ENCODE measurements at places on chromosomes 6 and 20.

- no peak for DNase-seq
These were observed 25.3 kb upstream of the KIF3B start for GRCh38 chr20:32252189-32252588.

DNA sequence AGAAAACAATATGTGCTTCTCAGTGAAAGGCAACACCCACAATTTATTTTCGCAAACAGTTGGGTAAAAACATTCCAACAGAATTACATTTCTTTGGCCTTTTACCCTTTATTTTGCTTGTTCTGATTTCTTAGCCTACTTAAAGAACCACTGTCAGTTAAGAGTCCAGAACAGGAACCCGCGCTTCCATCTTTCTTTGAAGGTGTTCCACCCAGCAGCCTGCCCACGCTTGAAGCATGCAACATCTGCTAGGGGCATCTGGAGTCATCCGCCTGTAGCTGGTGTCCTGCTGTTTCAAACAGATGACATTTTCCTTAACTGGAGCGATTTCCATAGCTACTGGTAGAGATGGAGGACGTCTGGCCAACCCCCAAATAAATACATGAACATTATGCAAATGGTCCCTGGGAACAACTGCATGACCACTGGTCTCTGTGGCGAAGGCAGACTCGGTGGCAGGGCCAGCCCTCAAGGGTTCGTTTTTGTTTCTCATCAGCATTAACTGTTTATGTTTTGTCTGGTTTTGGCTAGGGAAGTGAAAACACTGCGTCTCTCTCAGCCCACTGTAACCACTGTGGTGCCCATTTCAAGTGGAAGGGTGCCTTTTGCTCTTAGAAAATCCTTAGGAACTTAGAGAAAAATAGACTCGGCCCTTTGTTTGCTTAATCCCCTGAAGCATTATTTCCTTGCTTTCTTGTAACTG lies 51.6 kb downstream of the LAMA4 start:
- no peak for DNase-seq

GRCh38 chr6:111997078-111997852 lies 56.6 kb upstream of the CCN6 start:
- DNase-seq = peak; percentile 87

GRCh38 chr6:108163267-108163643 lies 2.6 kb upstream of the NR2E1 start:
- DNase-seq = peak; percentile 19

GRCh38 chr6:139313784-139314545 lies 22.2 kb upstream of the TXLNB start:
- no peak for DNase-seq

DNA sequence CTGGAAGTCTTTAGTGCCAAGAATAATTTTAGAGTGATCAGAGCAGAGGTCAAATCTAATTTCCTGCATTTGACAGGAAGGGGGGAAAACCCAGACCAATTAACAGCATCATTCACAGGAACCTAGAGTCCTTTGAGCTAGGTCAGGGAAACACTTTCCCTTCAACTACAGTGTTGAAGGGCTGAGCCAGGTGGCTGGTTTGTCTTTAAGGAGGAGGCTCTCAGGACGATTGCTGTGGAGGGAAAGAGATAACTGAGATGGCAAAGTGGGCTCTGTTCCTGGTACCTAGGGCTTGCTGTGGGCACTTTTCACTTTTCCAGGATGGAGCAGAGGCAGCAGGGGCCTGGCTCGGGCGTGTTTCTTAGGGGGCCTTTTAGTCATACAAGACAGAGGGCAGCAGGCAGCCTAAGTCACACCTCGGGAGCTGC lies 111.9 kb downstream of the SCML4 start:
- DNase-seq = no peak

DNA sequence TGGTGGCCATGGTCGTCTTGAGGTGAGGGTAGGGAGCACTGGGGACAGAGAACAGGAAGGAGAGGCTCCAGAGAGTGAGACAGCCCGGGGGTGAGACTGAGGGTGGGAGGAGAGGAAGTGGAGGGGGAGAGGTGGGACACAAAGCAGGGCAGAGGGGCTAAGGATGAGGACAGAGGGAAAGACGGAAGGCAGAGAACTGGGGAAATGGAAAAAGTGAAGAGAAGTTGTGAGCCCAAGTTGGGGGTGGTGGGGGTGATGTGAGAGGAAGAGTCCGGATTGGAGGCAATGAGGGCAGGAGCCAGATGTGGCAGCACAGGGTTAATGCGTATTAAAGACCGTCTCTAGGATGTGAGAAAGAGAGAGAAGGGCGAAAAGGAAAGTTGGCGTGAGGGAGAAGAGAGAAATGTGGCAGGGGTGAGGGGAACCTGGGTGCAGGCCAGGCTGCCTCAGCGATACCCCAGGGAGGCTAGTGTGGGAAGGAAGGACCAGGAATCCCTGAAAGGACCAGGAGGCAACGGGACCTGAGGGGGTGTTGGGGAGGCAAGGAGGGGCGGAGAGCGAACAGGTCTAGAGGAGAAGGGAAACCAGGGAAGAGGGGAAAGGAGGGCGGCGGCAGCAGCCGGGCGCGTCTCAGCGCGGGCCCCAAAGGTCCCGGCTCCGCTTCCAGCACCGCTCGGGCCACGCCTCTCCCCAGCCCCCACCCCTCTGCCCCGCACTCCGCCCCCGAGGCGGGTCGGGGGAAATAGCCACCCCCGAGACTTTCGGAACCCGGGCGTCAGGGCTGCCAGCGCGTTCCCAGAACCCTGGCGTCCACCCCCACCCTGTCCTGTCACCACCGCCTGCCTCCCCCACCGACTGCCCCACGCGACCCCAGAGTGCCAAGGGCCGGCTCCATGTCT lies at the start of gene PPP1R18:
Gene PPP1R18 (minus strand): TSS at position 637 of the 899 bp plus-strand sequence. CDS start 627 bp downstream, at position 10.
- DNase-seq = peak; percentile 67

GRCh38 chr6:33770124-33770832 lies 18.7 kb downstream of the LEMD2 start:
- no peak for DNase-seq

DNA sequence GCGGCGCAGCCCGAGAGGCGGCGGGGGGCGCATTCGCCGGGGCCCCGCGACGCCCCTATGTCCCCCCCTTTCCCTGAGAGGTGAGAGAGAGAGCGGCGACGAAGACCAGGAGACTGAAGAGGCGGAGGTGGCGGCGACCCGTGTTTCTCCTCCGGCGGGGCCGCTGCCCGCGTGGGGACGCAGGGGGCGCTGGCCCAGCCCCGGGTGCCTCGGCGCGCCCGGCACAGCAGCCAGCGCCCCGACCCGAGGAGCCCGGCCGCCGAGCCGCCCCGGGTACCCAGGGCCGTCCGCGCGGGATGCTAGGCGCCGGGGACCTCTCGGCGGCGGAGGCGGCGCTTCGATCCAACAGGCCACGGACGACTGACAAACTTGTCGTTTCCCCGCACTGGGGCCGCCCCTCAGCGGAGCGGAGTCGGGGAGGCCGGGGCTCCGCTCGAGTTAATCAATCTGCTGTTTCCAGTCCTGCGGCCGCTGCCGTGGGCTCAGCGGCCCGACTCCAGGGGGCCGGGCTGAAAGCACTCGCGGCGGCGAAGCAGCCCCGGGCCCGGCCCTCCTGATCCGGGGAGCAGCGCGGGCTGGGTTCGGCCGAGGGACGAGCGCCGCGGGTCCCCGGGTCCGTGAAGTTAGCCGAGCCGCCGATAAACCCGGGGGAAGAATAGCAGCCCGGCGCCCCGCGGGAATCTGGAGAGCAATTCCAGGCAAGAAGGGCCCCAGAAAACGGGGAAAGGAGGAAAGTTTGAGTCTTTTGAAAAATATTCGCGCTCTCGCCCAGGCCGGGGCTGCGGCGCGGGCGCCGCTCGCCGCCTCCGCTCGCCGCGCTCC lies 631 bp downstream of the MDGA1 start:
- peak; percentile 57 for DNase-seq

Data from NB4 (cell line).